ENCODE measurements at places on chromosomes 4 and X.

DNA sequence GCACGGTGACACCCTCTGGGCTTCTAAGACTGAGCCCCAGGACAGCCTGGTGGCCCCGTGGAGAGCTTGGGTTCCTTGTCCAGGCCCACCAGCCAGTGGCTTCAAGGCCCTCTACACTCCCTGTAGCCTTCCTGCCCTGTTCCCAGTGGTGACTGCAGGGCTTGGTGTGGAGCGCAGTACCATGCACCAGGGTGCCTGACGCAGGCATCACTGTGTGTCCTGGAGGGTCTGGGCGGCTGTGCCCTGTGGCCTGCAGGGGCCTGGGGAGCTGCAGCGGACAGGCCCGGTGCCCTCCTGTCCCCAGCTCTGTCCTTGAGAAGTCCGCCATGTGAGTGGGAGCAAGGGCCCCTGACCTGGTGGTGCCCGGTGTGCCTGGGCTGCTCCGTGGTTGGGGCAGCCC lies 4.3 kb downstream of the FGFRL1 start:
- DNase-seq: no peak

DNA sequence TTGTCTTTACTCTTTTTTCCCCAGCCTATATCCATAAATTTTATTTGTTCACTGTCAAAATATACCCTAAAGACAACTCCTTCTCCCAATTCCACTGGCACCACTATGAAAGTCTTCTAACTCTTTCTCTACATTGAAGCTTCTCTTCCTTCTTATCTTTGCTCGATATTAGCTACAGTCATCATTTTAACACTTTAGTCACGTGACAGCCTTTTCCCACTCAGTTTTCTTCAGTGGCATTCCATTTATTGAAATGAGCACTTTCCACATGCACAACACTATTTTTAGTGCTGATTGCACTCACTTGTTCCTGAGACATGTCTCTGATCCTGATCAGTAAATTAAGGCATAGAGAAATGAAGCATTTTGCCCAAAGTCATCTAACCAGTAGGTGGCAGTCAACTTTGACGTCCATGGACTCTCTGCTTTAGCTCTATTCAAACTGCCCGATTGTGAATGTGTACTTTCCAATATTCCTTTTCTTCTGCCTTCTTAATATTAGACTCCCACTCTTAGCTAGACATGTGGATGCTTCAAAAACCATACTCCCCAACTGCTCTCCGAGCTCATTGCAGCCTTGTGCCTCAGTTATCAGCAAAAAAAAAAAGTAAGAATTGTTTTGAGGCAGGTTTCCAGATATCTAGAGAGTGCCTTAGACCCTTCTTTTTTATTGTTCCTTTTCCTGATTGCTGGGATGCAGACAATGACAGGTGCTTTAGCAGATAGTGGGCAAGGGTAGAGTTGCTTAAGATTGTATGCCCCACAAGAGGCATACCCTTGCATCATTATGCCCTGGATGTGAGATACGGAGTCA lies 394.4 kb upstream of the ADGRL3 start:
- no peak for DNase-seq

DNA sequence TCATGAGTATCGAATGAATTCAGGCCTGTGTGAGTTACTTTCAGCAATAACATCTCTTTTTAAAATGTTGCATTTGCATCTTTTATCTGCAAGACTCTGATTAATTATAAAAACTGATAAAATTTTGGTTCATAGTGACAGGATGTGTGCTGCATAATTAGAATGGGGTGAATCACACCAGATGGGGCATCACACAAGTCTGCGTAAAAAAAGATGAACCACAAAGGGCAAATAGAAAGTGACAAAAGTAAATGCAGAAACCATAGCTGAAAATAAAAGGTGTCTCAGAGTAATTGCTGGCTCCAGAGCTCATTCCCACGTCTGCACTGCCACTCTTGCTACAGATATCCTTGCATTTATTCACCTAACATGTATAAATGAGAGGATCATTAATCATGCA lies 131.1 kb downstream of the HS3ST1 start:
- no peak for DNase-seq

GRCh38 chr4:128831531-128832242 lies 22.2 kb downstream of the JADE1 start:
- DNase-seq: no peak

DNA sequence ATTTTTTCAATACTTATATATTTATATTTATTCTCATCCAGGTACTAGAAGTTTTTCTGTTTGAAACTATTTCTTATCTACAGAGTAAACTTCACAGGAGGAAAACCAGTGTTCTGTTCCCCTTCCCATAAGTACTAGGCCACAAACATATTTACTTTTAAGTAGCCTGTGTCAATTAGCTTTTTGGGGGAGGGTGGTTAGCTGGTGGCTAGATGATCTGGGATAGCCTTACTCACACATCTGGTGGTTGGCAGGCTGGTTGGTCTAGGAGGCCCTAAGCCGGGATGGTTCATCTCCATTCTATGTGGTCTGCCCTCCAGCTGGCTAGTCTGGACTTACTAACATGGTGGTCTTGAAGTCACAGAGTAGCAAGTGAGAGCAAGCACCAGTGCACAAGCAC lies 6.2 kb downstream of the JADE3 start:
- DNase-seq: no peak

DNA sequence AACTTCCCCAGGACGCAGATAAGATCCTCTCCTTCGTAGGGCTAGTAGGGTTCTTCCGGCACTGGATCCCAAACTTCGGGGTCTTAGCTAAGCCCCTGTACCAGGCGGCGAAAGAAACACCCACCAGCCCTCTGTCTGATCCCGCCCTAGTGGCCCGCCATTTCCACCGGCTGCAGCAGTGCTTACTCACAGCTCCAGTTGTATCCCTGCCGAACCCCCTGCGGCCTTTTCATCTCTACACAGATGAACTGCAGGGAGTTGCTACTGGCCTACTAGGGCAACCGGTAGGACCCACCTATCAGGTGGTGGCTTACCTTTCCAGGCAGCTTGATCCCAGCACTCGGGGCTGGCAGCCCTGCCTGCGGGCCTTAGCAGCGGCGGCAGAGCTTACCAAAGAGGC lies 961.2 kb downstream of the RPA4 start:
- no peak for DNase-seq

DNA sequence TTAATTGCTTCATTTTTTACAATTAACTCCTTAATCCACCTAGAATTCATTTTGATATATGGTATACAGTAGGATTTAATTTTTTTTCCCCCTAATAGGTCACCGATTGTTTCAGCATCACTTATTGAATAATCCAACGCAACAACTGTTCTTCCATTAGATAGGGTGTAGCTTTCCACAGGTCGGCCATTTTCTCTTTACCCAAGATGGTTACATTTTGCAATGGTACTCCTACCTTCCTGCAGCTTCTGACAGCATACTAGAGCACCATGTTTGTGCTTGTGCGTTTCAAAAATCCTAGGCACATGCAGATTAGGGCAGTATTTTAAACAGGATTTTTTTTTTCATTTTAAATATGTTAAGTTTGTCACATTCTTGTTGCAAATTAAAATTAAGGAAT lies 2.3 kb downstream of the LINC00632 start:
- DNase-seq: no peak

GRCh38 chr4:153233761-153234371 lies 29.6 kb downstream of the TRIM2 start:
- no peak for DNase-seq

- no peak for DNase-seq
These were observed 362.2 kb downstream of the PDGFC start for GRCh38 chr4:156609421-156609820.

DNA sequence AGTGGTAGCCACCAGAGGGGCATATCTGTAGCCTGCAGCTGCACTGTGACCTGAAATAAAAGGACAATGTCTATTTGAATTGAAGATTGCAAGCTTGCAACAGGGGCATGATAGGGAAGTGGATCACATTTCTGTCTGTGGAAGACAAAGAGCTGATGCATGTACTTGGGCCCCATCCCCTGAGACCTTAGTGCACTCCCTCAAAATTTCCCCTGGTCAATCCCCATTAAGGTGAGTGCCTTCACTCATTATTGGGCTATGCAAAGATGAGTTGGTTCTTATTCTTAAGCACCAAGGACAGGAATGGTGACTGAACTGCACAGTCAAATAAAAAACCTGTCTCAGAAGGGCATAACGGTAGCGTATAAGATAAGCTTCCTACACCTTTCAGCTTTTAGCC lies 273.1 kb upstream of the ARSJ start:
- DNase-seq: no peak

GRCh38 chrX:41482154-41482850 lies 35.2 kb downstream of the NYX start:
- no peak for DNase-seq

GRCh38 chr4:106231931-106232330 lies 84.1 kb downstream of the TBCK start:
- no peak for DNase-seq

- DNase-seq: no peak
These were observed 59.7 kb downstream of the SORCS2 start for GRCh38 chr4:7252051-7252450.

DNA sequence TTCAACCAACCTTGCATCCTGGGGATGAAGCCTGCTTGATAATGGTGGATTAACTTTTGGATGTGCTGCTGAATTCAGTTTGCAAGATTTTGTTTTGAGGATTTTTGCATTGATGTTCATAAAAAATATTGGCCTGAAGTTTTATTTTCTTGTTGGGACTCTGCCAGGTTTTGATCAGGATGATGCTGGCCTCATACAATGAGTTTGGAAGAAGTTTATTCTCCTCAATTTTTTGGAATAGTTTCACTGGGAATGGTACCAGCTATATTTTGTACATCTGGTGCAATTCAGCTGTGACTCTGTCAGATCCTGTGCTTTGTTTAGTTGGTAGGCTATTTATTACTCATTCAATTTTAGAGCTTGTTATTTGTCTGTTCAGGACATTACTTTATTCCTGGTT lies 340.3 kb upstream of the TRAM1L1 start:
- no peak for DNase-seq

- DNase-seq: no peak
These were observed 208.6 kb upstream of the TACR3 start for GRCh38 chr4:103928370-103928769.

DNA sequence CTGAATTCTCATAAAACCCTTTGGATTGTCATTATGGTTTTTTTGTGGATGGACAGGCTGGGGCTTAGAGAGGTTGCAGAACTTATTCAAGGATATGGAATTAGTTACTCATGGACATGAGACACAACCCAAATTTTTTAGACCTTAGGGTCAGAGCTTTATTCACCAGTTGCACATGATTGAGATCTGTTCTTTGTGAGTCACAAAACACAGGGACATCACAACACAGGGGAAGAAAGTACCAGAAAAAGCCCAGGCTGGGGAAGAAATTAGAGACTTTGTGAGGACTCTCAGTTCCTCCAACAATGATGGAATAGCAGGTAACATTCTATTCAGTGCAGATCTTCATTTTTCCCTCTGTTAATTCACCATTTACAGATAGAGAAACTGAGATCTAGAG lies 602.4 kb upstream of the CPEB2 start:
- DNase-seq: no peak

GRCh38 chr4:128782076-128782715 lies 27.3 kb upstream of the JADE1 start:
- DNase-seq: peak; percentile 8

- no peak for DNase-seq
These were observed 522.4 kb downstream of the RAB28 start for GRCh38 chr4:12961713-12962112.

DNA sequence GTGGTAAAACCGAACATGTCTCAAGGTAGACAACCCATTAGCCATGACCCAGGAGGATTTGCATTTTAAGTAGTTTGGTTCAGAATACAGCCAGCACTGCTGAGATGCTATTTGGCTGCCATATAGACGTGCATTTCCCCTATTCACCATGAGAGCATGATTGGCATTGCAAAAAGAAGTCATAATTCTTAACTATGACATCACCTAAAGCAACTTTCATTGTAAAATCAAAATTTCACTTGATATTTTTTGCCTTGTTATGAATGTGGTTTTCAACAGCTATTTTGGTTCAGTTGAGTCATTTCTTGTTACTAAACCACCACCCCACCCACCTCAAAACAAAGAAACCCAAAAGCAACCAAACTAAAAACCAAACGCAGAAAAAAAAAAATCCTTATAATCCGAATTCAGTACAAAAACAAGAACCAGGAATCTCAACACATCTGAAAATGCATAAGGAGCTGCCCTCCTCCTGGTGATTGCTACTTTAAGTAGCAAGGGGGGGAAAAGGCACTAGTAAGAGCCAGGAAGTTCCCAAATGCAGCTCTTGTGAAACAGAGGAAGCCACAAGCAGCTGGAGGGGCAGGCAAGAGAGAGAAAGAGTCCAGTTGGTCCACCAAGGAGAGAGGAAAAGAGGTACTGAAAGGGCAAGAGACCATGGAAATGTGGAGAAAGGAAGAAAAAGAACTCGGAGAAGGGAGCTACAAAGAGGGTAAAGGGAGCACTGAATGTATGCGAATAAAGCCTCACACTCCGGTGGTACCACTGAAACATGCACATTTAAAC lies 3.1 kb downstream of the SLITRK4 start:
- peak; percentile 0 for DNase-seq

DNA sequence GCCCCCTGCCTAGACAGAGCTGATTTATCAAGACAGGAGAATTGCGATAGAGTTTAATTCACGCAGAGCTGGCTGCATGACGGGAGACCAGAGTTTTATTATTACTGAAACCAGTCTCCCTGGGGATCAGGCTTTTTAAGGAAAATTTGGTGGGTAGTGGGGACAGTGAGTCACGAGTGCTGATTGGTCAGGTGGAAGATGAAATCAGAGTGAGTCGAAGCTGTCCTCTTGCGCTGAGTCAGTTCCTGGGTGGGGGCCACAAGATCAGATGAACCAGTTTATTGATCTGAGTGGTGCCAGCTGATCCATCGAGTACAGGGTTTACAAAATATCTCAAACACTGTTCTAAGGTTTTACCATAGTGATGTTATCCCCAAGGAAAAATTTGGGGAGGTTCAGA lies 36.6 kb downstream of the MYOZ2 start:
- no peak for DNase-seq

- DNase-seq: no peak
These were observed 107.8 kb downstream of the CCNG2 start for GRCh38 chr4:77264826-77265225.

DNA sequence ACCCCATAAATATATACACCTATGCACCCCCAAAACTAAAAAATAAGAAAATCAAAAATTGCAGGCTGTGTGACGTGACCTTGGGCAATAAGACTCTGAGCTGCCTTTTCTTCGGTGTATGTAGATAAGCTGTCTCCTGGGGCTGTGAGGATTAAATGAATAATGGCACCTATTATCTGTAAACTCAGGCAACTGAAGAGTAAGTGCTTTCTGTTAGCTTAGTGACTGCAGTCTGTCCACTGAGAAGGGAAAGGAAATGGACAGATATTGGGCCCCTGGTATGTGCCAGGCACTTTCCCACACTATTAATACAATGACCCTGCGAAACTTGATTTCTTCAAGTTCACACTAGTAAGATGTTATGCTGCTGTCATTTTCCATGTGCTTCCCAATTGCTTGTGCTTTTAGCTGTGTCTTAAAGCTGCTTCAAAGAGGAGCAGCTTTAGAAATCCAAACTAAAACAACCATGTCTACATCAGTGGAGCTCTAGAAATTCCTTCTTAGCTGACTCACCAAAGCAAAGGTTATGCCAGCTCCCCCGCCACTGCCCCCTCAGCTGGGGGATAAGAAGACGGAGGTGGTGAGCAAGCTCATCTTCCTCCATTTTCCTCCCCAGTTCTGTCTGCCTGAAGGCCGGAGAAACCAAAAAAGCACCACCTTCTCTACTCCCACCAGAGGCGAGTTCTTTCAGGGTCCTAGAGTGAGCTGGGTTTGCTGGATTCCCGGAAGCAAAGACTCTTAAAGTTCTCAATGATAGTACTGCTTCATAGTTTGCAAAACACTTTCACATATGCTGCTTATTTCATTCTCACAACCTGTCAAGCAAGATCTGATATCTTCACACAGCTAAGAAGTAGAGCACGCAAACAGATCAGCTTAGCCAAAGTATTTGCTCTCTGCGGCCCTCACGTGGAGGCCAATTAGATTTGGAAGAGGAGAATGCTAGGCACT lies 8.8 kb upstream of the DGAT2L6 start:
- no peak for DNase-seq
